ENCODE measurements at places on chromosomes 7 and 10.

- no peak for DNase-seq
Measured at GRCh38 chr10:117631276-117632145, 89.0 kb downstream of the EMX2 start.

DNA sequence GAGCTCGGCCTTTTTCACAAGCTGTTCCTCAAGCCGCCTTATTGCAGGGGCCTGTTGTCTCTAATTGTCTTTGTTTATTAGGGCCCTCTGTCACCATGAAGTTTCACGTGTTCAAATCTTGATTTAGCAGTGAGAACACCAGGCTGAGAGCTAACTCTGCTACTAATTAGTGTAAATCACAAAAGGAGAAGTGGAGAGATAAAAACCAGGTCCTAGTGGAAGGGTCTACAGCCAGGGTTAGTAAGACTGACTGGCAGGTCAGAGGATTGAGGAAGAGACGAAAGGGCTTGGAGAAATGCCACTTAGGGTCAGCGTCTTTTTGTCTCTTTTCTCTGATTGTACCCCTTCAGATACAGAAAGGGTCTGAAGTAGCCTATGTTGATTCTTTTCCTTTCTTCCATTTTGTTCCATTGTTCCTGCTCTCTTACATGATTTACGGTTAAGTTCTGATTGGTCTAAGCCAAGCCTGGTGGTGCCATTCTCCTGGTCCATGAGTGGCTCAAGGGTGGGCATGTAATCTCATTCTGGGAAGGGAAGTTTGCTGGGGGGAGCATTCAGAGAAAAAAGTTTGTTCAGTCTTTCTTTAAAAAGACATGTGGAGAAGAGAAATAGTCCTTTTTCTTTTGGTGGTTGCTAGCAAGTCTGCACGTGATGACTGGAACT is 21.3 kb downstream of the SSMEM1 start:
- DNase-seq = no peak

- no peak for DNase-seq
Measured at GRCh38 chr7:40646717-40647116, 511.9 kb downstream of the SUGCT start.

GRCh38 chr10:132514821-132515520 is 22.6 kb upstream of the INPP5A start:
- DNase-seq = no peak

DNA sequence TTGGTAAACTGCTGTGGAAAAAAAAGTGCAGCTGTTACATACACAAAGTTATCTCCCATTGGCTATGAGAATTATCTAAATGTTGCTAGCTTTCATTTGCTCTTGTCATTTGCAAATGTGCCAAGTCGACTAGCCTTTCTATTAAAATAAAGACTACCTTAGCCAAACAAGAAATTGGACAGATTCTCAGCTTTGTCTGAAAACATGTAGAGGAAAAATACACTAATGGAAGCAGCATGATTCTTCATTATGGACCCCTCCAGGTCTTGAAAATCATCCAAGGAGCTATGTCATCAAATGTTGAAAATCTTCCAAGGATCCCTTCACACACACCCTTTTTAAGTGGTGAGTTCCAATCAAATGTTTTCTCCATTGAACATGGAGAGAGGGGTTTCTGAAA is 237.7 kb downstream of the ETV1 start:
- DNase-seq = no peak

- no peak for DNase-seq
Measured at GRCh38 chr10:6699336-6699735, 119.3 kb upstream of the PRKCQ start.

DNA sequence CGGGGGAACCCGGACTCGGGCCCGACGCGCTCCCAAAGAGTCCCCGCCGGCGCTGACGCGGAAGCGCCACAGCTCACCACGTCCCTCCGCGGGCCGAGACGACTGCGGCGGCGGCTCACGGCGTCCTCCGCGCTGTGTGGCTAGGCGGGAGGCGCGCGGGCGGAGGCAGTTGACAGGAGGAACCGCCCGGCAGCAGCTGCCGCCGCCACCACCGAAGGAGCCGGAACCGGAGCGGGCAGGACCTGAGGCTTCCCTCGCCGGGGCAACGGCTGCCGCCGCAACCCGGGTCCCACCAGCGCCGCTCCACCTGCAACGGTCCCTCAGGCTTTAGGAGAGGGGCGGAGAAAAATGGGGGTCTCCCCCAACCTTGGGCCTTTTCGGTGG is 334 bp downstream of the ZNF800 start:
- peak; percentile 60 for DNase-seq

GRCh38 chr7:41738806-41739205 is 35.9 kb upstream of the INHBA start:
- DNase-seq = no peak

GRCh38 chr7:36763132-36763816 is 39.0 kb upstream of the AOAH start:
- no peak for DNase-seq

All from stimulated activated CD4-positive, alpha-beta T cell treated with anti-CD3 and anti-CD28 coated beads, Interleukin-15, amount 100 ng/mL, for 1 hour (primary cell).